Adipocyte (in vitro differentiated cells): ENCODE measurements at places on chromosomes 4 and X.
A peak's percentile ranks its signal among the peaks of the same experiment; 100 is the strongest.

- no peak for DNase-seq
Observed at GRCh38 chrX:39513836-39514235, 583.9 kb downstream of the BCOR start.

DNA sequence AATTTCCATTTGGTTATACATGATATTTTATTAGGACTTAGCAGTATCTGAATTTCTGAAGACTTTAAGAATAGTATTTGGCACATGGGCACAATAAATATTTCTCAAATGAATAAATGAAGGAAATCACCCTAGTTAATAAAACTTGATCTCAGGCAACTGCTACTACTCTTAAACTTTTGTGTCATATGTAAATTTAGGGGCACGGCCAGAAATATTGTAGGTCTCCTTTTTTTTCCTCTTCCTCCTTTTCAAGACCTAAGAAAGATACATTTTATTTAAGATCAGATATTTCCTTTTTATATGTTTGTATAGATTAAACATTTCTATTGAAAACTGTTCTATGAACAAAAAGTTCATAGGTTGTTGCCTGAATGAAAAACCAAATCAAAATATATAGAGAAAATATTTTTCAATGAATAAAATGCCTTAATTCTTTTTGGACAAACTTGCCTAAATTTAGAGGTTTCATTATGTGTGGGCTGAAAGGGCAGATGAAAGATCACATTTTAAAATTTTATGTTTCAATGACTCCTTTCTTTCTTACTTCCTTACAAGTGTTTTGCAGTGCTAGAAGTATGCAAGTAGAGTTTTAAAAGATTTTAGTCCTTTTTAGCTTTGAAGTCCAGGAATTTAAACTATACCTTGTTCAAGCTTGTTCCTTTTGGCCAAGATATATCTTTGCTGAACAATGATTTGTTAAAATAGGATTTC is 26.3 kb downstream of the CNKSR2 start:
- no peak for DNase-seq

- no peak for DNase-seq
Observed at GRCh38 chrX:77731821-77732419, 54.1 kb downstream of the ATRX start.

GRCh38 chrX:72080150-72080549 is 51.6 kb downstream of the RTL5 start:
- DNase-seq, result no peak

DNA sequence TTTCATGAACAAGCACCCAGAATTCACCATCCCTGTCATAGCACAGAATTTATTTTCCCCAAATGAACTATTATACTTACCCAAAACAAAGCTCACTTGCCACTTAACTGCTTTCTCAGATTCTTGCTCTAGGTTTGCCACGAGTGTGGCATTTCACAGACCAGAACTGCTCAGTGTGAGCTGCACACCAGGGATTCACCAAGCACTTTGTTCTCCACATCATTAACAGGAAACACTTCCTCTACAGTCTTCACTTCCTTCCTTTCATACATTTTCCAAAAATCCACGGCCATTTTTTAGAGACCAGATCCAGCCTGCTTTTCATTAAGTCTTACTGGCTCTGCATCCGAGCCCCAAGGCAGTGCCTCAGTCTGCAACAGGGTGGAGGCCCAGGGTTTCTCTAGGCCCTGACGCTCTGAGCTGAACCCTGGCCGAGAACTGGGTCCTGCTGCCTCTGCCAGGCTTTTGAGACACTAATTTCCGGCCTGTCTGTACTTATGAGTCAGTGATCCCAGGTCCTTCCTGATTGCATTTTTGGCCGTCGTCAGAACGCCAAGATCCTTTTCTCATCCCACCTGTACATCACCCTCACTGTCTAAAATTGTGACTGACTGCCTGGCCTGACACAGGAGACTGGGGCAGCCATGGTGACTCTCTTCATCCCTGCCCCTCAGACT is 67.6 kb upstream of the MTNR1A start:
- DNase-seq, result peak; percentile 84
